Lower leg skin (tissue), 4 donors: ENCODE measurements at places on chromosomes 13 and 19.
A peak's percentile ranks its signal among the peaks of the same experiment; 100 is the strongest.

GRCh38 chr19:46365561-46365960 lies 18.7 kb downstream of the PPP5C start:
- DNase-seq: peak; percentile 29

GRCh38 chr13:114130131-114130836 lies 2.1 kb downstream of the RASA3 start:
- DNase-seq: no peak

GRCh38 chr13:32802159-32802558 lies 214.1 kb upstream of the KL start:
- DNase-seq: no peak

DNA sequence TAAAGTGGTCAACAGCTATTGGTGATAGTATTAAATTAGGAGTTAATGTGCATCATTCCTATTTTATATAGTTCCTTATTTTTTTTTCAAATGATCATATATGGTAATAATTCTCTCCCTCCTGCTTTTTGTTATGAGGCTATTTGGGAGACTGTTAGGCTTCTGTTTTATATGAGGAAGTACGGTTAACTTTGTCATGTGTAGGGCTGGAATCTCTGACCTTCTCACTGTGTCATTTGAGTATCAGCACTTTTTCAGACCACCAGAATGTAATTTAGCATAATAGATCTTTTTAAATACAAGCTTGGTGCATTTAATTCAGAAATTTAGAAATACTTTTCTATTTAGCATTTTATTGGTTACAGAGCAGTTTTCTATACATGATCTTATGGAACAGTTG lies 7.7 kb downstream of the DGKH start:
- DNase-seq: no peak

DNA sequence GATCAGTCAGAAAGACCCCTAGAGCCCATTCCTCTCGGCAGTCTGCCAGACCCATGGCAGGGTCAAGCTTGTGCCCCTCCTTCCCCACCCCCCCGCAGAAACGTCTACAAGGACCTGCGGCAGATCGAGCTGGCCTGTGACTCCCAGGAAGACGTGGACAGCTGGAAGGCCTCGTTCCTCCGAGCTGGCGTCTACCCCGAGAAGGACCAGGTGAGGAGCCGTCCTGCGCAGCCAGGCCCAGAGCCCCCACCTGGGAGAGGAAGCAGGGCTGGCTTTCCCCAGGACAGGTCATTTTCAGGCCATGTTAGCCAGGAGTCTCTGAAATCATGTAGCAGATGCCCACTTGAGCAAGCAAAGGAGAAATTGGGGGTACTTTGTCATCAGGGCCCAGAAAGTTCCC lies 12.3 kb downstream of the TMED1 start:
- DNase-seq: no peak

GRCh38 chr13:114082849-114083645 lies 49.4 kb downstream of the RASA3 start:
- no peak for DNase-seq

- no peak for DNase-seq
These were observed 16.2 kb upstream of the OBI1 start for GRCh38 chr13:78675112-78675511.

DNA sequence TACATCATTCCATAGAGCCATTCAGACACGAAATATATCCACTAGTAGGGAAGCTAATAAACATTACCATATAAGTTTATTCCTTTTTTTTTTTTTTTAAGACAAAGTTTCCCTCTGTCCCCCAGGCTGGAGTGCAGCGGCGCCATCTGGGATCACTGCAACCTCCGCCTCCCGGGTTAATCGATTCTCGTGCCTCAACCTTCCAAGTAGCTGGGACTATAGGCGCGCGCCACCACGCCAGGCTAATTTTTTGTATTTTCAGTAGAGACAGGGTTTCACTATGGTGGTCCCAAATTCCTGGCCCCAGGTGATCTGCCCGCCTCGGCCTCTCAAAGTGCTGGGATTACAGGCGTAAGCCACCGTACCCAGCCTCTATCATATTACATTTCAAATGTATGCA lies 612 bp upstream of the ZNF154 start:
- no peak for DNase-seq

- peak; percentile 77 for DNase-seq
These were observed 31.7 kb downstream of the RASA3 start for GRCh38 chr13:114100446-114101357.

DNA sequence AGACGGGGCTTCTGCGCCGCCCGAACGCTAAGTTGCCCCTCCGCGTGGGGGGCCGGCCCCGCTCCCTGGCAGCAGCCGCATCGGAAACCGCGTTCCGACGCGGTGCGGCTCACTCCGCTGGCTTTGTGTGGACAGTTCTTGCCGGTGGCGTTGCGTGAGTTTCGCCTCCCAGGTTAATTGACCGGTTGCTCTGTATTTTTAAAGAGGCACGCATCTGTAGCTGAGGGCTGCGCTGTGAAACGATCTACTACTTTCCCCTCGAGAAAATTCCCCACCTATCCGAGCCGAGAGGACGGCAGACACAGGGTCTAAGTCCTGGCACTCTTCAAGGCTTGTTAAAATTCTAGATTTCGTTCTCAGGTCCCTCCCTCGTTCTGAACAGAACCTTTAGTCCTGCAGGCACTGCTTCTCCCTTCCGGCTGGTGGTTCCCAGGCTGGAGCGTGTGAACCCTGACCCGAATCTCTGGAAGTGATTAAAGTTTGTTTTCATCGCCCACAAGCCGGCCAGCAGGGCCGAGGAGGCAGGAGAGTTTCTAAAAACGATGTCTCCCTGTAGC lies 933 bp downstream of the ARHGEF7 start:
- peak; percentile 93 for DNase-seq

DNA sequence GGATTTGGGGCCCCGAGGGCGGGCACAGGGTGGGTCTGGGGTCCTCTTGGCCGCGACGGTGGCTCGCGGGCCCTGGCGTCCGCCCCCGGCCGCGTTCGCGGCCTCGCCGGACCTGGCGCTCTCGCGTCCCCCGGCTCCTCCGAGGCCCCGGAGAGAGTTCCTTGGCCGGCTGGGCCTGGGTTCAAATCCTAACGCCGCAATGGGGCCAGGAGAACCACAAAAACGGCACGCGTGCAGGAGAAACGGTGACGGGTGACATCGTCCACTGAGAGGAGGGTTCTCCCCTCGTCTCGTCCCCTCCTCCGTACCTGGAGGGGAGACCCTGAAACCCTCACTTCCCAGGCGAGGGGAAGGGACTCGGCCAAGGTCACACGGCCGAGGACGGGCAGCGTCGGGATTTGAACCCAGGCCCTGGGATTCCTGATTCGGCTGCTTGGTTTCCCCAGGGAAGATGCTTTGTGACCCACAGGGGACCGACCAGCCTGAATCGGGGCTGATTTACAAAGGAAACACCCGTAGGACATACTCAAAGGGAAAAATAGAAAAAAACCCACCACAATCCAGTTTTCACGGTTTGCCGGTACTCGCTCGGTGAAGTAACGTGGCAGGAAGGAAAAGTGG lies 624 bp downstream of the SAFB start:
- DNase-seq: no peak

- DNase-seq: no peak
These were observed 21.0 kb upstream of the GRWD1 start for GRCh38 chr19:48424694-48425219.

GRCh38 chr19:40149501-40149900 lies 41.7 kb upstream of the MAP3K10 start:
- no peak for DNase-seq

GRCh38 chr13:73894995-73895571 lies 239.1 kb downstream of the KLF12 start:
- DNase-seq: no peak

DNA sequence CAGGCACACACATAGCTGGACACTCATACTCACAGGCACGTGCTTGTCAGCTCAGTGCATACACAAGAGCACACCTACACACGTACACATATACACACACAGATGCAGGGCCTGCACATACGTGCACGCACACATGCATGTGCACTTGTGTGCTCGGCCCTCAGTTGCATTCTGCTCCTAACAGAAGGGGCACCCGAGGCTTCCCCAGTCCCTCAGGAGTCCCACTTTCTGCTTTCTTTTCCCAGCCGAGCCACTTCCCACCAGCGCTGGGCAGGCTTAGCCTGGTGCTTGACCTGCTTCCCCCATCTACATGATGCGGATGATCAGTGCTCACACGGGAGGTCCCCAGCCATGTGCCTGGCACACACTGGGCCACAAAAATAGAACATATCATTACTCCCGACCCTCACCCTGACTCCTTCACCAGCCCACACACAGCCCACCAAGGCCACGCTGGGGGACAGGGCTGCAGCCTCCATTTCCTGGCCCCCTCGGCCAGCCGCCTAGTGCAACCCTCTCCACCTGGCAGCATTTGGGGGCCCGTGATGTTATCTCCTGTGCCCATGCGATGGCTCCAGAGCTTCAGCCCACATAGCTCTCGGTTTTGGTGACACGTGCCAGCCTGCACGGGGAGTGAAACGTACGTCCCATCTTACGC lies 125.2 kb upstream of the SPACA7 start:
- DNase-seq: peak; percentile 68

- DNase-seq: no peak
These were observed 95.1 kb downstream of the KDM4B start for GRCh38 chr19:5063873-5064645.

- DNase-seq: no peak
These were observed 13.6 kb downstream of the CCNA1 start for GRCh38 chr13:36445891-36446351.

DNA sequence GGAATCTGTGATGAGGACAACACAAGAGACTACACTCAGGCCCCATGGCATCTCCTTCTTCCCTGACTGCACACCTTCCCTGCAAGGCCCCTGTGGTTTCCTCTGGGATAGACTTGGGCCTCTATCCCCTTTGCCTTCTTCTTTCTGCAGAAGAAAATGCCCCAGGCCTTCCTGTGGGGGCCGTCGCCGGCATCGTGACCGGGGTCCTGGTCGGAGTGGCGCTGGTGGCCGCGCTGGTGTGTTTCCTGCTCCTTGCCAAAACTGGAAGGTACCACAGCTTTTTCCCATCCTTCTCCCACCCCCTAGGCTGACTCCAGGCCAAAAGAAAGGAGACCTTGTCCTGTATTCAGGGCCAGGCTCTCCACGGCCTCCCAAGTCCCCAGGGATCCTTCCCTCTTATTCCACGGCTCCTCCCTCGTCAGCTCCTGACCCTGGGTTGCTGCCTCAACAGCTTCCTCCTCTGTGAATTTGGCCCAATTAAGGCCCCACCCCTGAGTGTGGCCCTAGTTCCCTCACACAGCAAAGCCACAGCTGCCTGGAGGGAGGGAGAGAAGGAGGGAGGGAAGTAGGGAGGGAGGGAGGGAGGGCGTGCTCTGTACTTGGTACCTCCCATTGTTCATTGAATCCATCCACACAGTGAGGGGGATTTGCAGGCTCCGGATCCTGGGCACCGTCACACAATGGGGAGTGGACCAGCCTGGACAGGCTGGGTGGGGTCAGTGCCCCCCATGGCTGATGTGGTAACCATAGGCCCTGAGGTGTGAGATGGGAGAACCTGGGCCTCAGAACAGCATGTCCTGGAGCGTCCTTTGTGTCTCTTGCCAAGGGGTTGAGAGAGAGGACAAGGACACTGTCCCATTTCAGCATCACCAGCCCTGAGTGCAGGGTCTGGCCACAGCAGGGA lies 12.5 kb downstream of the CEACAM3 start:
- peak; percentile 26 for DNase-seq
